ENCODE measurements at places on chromosomes 12 and 14. TPM values are rescaled to one million over a fixed set of nuclear protein-coding genes. Genes with fewer than 3 reads are reported as not detected.

The PRIMA1 gene
- not detected for polyA plus RNA-seq

The ZC2HC1C gene
- polyA plus RNA-seq = 0.49 TPM

The KRT8 gene
- not detected for polyA plus RNA-seq

The SERPINA12 gene
- not detected for polyA plus RNA-seq

The NAV3 gene
- not detected for polyA plus RNA-seq

The ABCD2 gene
- polyA plus RNA-seq = 6.4 TPM

The CPNE6 gene
- not detected for polyA plus RNA-seq

The ATL1 gene
- 0.62 TPM for polyA plus RNA-seq

- H3K27ac ChIP-seq = no peak overlapping the region
- DNase-seq = no peak
- peaks cover 20% of the 10 kb centered on the region for H3K4me1 ChIP-seq
- H3K36me3 ChIP-seq = no peaks in the 10 kb centered on the region
- no peak overlapping the region for H3K4me3 ChIP-seq
These were observed 124.3 kb downstream of the ZFP36L1 start for GRCh38 chr14:68668531-68668930.

DNA sequence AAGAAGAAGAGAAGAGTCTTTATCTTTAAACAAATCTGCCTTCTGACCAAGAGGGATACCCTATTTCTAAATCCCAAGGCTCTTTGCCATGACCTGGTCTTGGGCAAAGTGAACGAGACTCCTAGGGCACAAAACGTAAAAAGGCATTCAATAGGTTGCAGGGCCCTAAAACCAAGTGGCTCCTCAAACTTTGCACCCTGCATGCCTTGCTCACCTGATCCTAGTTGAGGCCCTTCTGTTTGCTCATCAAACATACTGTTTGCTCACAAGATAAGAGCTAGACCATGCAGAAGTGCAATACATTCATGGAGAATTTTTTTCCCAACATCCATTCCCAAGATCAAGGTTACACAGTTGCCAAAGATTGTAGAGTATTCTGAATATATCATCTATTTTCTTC is 7.9 kb upstream of the PRH1 start:
- H3K27ac ChIP-seq = no peak overlapping the region
- no peak overlapping the region for H3K4me3 ChIP-seq
- no peak for DNase-seq
- H3K4me1 ChIP-seq = no peaks in the 10 kb centered on the region
- no peaks in the 10 kb centered on the region for H3K36me3 ChIP-seq
- no peaks in the 10 kb centered on the region for H3K27me3 ChIP-seq

DNA sequence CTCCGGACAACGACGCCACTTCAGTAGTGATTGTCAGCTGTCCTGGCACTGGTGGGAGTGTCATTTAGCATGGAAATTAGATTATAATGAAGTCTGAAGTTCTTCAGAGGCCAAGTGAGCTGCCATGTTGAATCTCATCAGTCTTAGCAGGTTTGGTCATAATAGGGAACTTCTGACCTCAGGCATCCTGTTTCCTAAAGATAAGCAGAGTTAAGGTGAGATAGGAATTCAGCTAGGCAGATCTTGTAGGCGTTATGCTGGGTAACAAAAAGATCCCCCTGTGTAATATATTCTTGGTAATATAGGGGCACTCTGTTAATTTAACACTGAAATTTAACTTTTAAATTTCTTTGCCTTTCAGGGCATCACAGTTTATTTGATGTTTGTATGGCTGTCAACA is 137.5 kb downstream of the CCDC91 start:
- peaks cover 12% of the 10 kb centered on the region for H3K36me3 ChIP-seq
- H3K27ac ChIP-seq = no peak overlapping the region
- no peak for DNase-seq
- H3K27me3 ChIP-seq = no peaks in the 10 kb centered on the region
- H3K4me1 ChIP-seq = no peaks in the 10 kb centered on the region

DNA sequence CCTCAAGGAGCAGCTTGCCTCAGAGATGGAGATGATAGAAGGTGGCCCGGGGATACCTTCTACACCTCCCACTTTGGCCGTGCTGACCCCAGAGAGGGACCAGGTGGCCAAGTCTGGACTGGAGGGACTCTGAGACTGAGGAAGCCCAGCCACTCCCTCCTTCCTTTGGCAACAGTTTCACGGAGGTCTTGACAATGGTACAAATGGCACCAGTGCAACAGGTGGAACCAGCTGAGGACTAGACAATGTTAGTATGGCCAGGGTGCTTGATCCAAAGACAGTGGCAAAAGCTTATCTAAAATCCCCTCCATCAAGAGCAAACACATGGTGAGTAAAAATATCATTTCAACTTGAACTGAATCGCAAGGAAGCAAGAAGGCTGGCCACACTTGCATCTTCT is 117.4 kb downstream of the FOXN3 start:
- DNase-seq = no peak
- H3K4me3 ChIP-seq = no peak overlapping the region
- H3K27me3 ChIP-seq = no peaks in the 10 kb centered on the region
- H3K4me1 ChIP-seq = peaks cover 10% of the 10 kb centered on the region
- H3K27ac ChIP-seq = no peak overlapping the region

GRCh38 chr12:9115731-9116559 is at the start of gene A2M:
TSS of gene A2M (minus strand) at chr12:9115919. CDS start at chr12:9115849, 70 bp downstream.
- H3K27me3 ChIP-seq = peaks cover 6% of the 10 kb centered on the region
- no peaks in the 10 kb centered on the region for H3K4me1 ChIP-seq
- DNase-seq = no peak
- no peak within 1 kb of the TSS for H3K4me3 ChIP-seq

GRCh38 chr14:76236172-76237130 is 84.7 kb downstream of the GPATCH2L start:
- H3K27ac ChIP-seq = no peak overlapping the region
- H3K36me3 ChIP-seq = no peaks in the 10 kb centered on the region
- no peaks in the 10 kb centered on the region for H3K27me3 ChIP-seq
- no peak for DNase-seq

DNA sequence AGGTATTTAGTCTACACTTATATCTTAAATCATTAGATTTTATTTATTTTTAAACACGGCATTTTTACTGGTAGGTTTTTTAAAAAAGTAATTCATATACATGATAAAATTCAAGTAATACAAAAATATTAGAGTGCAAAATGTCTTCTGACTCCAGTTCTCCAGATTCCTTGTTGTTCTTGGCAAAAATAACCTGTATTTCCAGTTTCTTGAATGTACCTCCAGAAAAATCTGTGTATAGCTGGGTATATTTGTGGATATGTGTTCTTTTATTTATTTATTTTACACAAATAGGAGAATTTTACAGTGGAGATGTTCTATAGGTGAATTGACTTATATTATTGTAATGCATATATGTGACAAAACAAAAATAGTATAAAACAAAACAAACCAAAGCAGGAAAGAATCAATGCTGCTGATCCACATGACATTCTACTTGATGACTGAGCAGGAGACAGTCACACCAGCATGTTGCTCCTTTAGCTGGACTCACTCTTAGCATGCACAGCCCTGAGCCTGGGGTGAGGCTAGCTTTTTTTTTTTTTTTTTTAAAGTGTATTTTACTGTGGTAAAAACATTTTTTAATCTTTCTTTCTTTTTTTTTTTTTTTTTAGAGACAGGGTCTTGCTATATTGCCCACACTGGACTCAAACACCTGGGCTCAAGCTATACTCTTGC is 42.2 kb upstream of the SLC38A2 start:
- H3K27ac ChIP-seq = no peak overlapping the region
- no peak overlapping the region for H3K4me3 ChIP-seq
- peaks cover 2% of the 10 kb centered on the region for H3K27me3 ChIP-seq
- no peak for DNase-seq

DNA sequence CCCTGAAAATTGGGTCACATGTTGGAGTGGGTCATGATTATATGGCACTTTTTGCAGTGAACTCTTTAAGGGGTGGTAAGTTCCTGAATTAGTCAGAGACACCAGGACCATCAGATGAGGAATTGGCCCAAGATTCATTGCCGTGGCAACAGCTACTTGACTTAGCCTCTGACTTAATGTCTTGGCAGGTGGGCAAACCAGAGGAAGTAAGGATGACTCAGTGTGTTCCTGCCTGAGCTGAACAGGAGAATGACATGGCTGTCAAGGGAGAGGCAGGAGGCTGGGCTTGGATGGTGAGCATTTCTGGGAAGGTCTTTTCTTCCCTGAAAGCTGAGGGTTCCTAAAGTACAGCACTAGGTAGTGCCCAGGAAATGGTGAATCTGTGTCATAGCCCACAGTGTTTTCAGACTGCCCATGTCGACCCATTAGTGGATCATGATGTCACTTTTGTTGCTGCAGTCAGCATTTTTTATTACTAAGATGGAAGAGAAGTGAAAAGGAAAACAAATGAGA is 170.1 kb upstream of the PWP1 start:
- no peak overlapping the region for H3K4me3 ChIP-seq
- H3K27ac ChIP-seq = no peak overlapping the region
- no peaks in the 10 kb centered on the region for H3K27me3 ChIP-seq
- no peaks in the 10 kb centered on the region for H3K4me1 ChIP-seq

GRCh38 chr14:49036984-49037516 is 549.1 kb downstream of the RPS29 start:
- H3K27me3 ChIP-seq = no peaks in the 10 kb centered on the region
- no peaks in the 10 kb centered on the region for H3K36me3 ChIP-seq
- no peak overlapping the region for H3K27ac ChIP-seq
- DNase-seq = no peak
- no peaks in the 10 kb centered on the region for H3K4me1 ChIP-seq
- H3K4me3 ChIP-seq = no peak overlapping the region

- H3K4me1 ChIP-seq = no peaks in the 10 kb centered on the region
- no peak overlapping the region for H3K27ac ChIP-seq
- H3K4me3 ChIP-seq = no peak overlapping the region
- no peak for DNase-seq
- peaks cover 30% of the 10 kb centered on the region for H3K36me3 ChIP-seq
- no peaks in the 10 kb centered on the region for H3K27me3 ChIP-seq
These were observed 28.1 kb downstream of the TCHP start for GRCh38 chr12:109928058-109928656.

- H3K36me3 ChIP-seq = no peaks in the 10 kb centered on the region
- no peak overlapping the region for H3K27ac ChIP-seq
- no peak overlapping the region for H3K4me3 ChIP-seq
- H3K27me3 ChIP-seq = peaks cover 7% of the 10 kb centered on the region
These were observed 75.4 kb downstream of the SNAPC1 start for GRCh38 chr14:61837336-61838229.

- no peak for DNase-seq
- no peak overlapping the region for H3K4me3 ChIP-seq
- no peaks in the 10 kb centered on the region for H3K4me1 ChIP-seq
- no peak overlapping the region for H3K27ac ChIP-seq
These were observed 75.8 kb downstream of the GLT1D1 start for GRCh38 chr12:128929057-128929456.

GRCh38 chr12:1929241-1929984 is 11.0 kb upstream of the CACNA2D4 start:
- no peaks in the 10 kb centered on the region for H3K27me3 ChIP-seq
- DNase-seq = no peak
- H3K36me3 ChIP-seq = no peaks in the 10 kb centered on the region
- no peak overlapping the region for H3K27ac ChIP-seq

- no peaks in the 10 kb centered on the region for H3K4me1 ChIP-seq
- H3K27ac ChIP-seq = no peak overlapping the region
- H3K36me3 ChIP-seq = no peaks in the 10 kb centered on the region
These were observed 238.8 kb downstream of the PAWR start for GRCh38 chr12:79451978-79452377.

DNA sequence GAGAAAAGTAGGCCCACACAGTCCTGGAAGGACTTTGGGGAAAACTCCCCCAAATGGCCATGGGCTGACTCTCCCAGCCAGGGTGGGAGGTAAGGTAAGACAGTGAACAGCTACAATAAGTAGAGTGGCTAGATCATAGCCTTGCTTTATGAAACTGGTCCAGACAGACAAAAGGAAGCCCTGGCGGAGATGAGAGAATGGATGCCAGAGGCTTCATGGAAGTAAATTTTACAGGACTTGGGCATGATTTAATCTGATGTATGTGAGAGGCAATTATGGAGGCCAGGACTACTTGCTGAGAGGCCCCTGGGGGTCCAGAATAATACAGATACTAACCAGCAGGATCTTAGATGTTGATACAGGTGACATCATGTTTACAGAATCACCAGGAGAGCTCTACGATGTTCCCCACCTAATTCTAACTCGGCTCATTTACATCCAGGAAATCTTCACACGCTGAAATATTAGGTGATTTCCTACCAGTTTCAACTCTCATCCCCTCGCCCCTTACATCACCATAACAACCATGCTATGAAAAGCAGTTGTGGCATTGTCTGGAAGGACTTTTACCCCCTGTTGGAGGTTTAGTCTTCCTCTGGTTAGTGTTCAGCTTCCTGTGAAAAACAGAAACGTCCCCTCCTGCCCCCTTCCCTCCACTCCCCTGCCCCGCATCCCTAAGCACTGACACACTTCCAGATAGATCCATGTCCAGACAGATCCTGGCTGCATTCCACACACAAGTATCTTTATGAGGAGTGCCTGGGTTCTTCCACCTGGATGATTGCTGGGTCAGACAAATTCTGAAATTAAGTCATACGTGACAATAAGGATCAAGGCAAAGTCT is 39.5 kb upstream of the NT5DC3 start:
- H3K4me3 ChIP-seq = no peak overlapping the region
- H3K36me3 ChIP-seq = no peaks in the 10 kb centered on the region
- DNase-seq = no peak
- no peak overlapping the region for H3K27ac ChIP-seq
- H3K27me3 ChIP-seq = no peaks in the 10 kb centered on the region

DNA sequence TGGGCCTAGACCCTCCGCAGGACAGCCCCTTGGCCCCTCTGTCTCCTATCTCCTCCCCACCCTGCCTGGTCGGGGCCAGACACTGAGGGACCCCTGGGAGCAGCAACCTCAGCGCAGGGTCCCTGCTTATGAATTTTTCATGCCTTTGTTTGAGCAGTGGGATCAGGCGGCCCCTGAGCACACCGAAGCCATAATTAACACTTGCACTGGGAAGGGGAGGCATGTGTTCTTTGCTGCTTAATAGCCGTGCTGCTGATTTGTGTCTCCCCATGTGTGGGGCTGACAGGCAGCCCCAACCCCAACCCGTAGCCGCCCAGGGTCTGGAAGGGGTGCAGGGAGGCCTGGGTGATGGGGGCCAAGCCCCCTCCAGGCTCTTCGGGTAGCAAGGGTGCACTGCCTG is 52.7 kb downstream of the FBRSL1 start:
- no peak overlapping the region for H3K27ac ChIP-seq
- H3K36me3 ChIP-seq = no peaks in the 10 kb centered on the region
- no peaks in the 10 kb centered on the region for H3K27me3 ChIP-seq
- H3K4me1 ChIP-seq = no peaks in the 10 kb centered on the region
- H3K4me3 ChIP-seq = no peak overlapping the region

GRCh38 chr14:28138341-28138740 is 628.2 kb upstream of the FOXG1 start:
- no peaks in the 10 kb centered on the region for H3K27me3 ChIP-seq
- H3K4me1 ChIP-seq = no peaks in the 10 kb centered on the region
- no peak for DNase-seq
- H3K27ac ChIP-seq = no peak overlapping the region
- no peak overlapping the region for H3K4me3 ChIP-seq

- H3K36me3 ChIP-seq = peaks cover 19% of the 10 kb centered on the region
- H3K27ac ChIP-seq = no peak overlapping the region
- H3K4me1 ChIP-seq = peaks cover 11% of the 10 kb centered on the region
- no peak for DNase-seq
These were observed 35.4 kb downstream of the SGPP1 start for GRCh38 chr14:63692310-63693020.

- no peaks in the 10 kb centered on the region for H3K36me3 ChIP-seq
- H3K4me3 ChIP-seq = no peak overlapping the region
- H3K27ac ChIP-seq = no peak overlapping the region
These were observed 676.5 kb downstream of the DIO2 start for GRCh38 chr14:79534703-79535353.

All from CD4-positive, CD25-positive, alpha-beta regulatory T cell (primary cell).